Stimulated activated CD4-positive, alpha-beta T cell treated with anti-CD3 and anti-CD28 coated beads, Interleukin-15, amount 100 ng/mL, for 1 hour (primary cell): ENCODE measurements at places on chromosomes 6 and 20.
A peak's percentile ranks its signal among the peaks of the same experiment; 100 is the strongest.

DNA sequence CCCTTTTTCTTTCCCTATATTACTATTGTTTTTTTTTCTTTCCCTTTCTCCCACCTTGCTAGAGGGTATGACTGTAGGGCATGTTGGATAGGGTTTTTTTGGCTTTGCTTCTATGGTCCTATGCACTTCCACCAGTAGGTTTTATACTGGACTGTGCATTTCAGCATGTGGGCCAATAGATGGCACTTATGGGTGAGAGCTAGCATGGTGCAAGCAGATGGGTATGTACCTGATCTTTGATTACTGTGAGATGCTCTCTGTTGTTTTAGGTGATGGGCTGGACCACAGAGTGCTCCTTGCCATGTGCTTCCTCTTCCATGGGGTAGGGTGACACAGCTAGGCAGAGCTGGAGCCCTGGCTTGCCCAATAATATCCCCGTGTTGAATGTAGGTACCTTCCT is 128.5 kb upstream of the CHD6 start:
- no peak for DNase-seq

DNA sequence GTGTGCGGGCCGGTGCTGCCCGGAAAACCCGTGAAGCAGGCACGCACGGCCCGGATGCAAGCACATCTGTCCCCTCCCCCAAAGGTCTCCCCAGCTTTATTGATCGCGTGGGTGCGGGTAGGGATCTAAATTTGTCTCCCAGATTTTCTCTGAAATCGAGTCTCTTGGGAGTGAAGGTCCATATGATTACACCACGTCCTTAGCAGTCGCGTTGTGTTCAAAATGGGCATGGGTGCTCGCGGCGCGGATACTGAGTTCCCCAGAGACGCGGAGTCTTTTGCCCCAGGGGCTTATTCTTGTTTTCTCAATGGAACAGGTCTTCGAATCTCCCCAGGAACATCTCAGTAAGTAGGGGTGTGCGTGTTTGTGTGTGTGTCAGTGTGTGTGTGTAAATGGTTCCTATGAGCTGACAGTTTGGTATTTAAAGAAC is 2.8 kb upstream of the ZNF292 start:
- DNase-seq = no peak

GRCh38 chr20:51091406-51092195 is 68.7 kb upstream of the KCNG1 start:
- no peak for DNase-seq

- DNase-seq = peak; percentile 35
Measured at GRCh38 chr20:37406010-37406998, 60.4 kb downstream of the SRC start.

GRCh38 chr6:290111-290922 is 2.0 kb upstream of the DUSP22 start:
- no peak for DNase-seq

DNA sequence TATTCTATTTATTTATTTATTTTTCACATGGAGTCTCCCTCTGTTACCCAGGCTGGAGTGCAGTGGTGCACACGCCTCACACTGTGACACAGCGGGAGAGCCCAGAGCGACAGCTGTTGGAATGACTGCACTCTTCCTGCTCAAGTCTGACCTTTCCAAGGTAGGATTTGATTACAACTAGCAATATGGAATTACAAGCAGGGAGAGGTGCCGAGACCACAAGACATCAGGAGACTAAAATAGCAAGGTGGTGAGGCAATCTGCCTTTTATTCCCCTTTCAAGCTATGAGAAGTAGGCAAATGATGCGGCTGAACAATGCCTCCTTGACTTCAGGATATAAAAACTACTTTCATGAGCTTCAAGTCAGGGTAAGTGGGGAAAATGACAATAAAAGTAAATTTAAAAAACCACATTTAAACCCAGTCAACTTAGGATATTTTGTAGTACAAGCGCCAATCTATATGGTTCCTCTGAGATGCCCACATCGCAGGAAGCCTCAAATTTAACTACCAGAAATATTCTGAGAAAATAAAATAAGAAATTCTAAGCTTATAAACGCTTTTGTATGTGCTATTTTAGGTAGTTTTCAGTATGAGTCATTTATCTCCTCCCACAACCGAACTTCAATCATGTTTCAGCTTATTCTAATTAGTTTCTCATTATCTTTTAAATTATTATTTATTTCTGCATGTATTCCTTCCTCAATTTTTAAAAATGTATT is 146.9 kb upstream of the SGK1 start:
- DNase-seq = no peak

GRCh38 chr6:90393232-90393884 is 96.7 kb upstream of the BACH2 start:
- DNase-seq = no peak

DNA sequence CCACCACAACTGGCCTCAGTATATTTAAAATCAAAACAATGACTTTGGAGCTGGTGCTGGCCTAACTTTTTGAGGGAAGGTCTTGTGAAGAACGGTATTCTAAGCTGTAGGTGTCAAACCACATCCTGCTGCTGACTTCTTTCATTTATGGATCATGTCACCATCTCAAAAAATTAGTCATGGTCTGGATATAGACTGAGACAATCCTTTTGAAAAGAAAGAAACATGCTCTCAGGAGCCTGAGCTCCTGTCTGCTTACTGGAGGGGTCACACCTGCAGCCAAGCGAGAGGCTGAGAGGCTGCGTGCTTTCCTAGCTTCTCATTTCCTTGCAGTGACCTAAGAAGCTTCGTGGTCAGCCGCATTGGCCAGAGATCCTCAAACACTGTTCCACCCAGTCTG is 55.2 kb downstream of the TIAM2 start:
- DNase-seq = no peak

DNA sequence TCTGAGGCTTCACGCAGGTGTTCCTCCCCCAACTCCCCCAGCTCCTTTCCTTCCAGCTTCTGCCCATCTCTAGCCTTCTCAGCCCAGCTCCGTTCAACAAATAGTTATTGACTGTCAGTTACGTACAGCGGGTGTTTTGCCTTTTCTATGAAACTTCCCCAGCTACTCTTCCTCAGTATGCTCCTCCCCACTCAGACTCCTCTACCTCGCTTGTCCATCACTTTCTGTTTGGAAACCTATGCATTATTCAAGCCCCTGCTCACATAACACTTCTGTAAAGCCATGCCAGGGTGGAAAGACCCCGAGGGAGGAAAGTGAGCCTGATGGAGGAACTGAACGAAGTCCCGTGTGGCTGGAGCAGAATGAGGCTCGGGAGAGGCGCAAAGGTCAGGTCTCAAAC is 44.2 kb upstream of the NR2E1 start:
- no peak for DNase-seq

GRCh38 chr6:26232306-26232939 is 132.6 kb upstream of the BTN3A2 start:
- no peak for DNase-seq

GRCh38 chr6:166575205-166575604 is 11.3 kb downstream of the RAMACL start:
- DNase-seq = no peak

GRCh38 chr20:38825901-38826625 is 20.6 kb downstream of the PPP1R16B start:
- no peak for DNase-seq

DNA sequence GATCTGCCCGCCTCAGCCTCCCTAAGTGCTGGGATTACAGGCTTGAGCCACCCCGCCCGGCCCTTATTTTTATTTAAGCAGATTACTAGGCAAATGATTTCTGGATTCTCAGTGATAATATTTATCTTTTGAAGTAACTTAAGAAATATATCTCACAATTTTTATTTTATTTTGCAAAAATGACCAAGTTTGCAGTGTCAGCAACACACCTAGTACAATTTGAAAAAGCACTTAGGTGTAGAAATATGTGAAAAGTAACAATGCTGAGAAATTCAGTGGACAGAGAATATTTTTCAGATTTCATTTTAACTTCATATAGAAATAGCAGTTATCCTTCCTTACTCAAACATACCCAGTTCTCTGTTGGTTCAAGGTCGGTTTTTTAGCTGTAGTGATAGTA is 78.9 kb upstream of the XRN2 start:
- DNase-seq = no peak

- DNase-seq = no peak
Measured at GRCh38 chr6:108766886-108767285, 81.3 kb upstream of the ARMC2 start.

DNA sequence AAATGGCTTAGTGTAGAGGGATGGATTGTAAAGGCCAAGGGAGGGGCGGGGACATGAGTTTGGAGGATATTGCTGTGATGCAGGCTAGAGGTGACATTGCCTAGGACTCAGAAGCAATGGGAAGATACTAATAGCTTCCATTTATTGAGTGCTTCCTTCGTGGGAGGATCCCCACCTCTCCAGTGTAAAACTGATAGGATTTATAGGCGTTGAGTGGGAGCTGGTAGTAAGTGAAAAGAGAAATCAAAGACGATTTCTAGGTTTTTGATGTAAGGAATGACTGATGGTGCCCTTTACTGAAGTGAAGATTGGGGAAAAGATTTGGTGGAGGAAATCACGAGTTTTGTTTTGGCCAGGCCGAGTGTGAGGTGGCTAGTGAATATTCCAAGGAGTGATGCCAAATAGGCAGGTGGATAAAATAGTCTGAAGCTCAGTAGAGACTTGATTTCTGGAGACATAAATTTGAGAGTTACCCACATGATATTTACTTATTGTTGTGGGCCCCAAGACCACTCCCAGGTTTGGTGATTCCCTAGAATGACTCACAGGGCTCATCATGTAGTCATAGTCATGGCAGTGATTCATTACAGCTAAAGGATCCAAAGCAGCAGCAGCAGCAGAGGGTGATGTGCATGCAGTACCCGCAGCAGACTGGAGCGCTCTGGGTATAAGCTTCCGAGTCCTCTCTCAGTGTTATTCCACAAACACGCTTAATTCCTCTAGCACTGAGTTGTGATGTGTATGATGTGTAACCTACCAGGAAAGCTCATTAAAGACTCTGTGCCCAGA is 10.2 kb downstream of the RPRD1B start:
- DNase-seq = no peak

GRCh38 chr20:35737865-35738333 is 4.2 kb downstream of the RBM39 start:
- no peak for DNase-seq
